T1000 (cell line): ENCODE measurements at places on chromosomes 16 and 17.
A peak's percentile ranks its signal among the peaks of the same experiment; 100 is the strongest.

- DNase-seq, result no peak
Measured at GRCh38 chr17:73410586-73411312, 98.9 kb upstream of the CDC42EP4 start.

- no peak for DNase-seq
Measured at GRCh38 chr16:82848013-82848412, 221.2 kb downstream of the CDH13 start.

DNA sequence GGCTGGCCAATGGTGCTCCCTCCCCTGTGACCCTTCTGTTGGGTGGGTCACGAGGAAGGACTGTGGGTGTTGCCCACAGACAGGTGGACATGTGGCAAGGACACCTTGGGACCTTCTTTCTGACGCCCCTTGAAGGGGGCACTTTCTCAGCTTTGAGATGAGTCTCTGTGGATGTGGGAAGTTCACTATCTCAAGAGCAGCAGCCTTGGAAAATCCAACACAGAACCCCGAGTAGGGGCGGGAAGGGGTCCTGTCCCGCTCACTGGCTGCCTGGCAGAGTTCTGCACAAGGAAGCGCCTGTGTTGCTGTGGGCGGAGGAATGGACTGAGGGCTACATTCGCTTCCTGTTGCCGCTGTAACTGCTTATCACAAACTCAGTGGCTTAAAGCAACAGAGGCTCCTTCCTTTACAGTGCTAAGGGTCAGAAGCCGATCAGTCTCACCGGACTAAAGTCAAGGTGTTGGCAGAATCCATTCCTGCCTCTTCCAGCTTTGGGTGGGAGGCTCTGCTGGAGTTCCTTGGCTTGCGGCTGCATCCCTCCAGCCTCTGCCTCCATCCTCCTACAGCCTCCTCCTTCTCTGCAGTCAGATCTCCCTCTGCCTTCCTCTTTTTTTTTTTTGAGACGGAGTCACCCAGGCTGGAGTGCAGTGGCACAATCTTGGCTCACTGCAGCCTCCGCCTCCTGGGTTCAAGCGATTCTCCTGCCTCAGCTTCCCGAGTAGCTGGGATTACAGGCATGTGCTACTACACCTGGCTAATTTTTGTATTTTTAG lies 305.2 kb downstream of the SEC14L1 start:
- no peak for DNase-seq

- no peak for DNase-seq
Measured at GRCh38 chr17:42971589-42971988, 7.3 kb upstream of the AARSD1 start.

- DNase-seq, result no peak
Measured at GRCh38 chr16:50400312-50400966, 31.7 kb upstream of the BRD7 start.

- no peak for DNase-seq
Measured at GRCh38 chr17:27985736-27986399, 56.6 kb upstream of the NLK start.

GRCh38 chr16:58019866-58020538 lies 5.6 kb upstream of the MMP15 start:
- no peak for DNase-seq

GRCh38 chr17:13728781-13729180 lies 127.1 kb upstream of the HS3ST3A1 start:
- no peak for DNase-seq

DNA sequence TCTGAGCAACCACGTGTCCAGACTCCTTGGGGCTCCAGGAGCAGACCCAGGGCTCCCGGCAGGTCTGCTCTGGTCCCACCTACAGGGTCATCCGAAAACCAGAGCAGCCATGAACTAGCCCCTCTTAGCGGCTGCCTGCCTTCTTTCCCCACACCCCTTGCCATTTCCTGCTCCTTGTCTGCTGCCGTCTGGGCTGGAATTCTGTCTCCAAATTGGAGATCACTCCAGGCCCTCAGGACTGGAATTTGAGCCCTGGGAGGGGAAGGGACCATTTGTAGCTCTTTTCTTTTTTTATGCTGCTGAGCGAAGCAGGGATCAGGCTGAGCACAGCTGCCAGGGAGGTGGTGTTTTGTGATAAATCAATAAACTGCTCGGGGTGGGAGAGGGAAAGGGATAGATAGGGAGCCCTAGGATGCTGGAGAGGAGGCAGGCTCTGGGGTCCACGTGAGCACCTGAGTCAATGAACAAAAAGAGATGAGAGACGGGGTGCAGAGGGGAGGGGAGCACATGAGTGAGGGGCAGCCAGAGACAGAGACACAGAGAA lies 257.5 kb downstream of the ENGASE start:
- DNase-seq, result no peak

GRCh38 chr16:30395155-30395991 lies at the start of gene ZNF48:
TSS of gene ZNF48 (plus strand) at chr16:30395420. CDS start at chr16:30395795, 375 bp downstream.
- DNase-seq, result peak; percentile 55

GRCh38 chr17:48503747-48504146 lies 27.1 kb downstream of the HOXB1 start:
- DNase-seq, result no peak

GRCh38 chr16:73000020-73000906 lies 47.7 kb downstream of the ZFHX3 start:
- DNase-seq, result no peak

GRCh38 chr16:87057951-87058560 lies 259.1 kb downstream of the C16orf95 start:
- no peak for DNase-seq

- DNase-seq, result no peak
Measured at GRCh38 chr16:14164916-14165662, 94.0 kb downstream of the MRTFB start.

GRCh38 chr16:69501956-69502745 lies 63.6 kb upstream of the NFAT5 start:
- no peak for DNase-seq

- DNase-seq, result no peak
Measured at GRCh38 chr17:55735731-55736405, 13.2 kb upstream of the TMEM100 start.

DNA sequence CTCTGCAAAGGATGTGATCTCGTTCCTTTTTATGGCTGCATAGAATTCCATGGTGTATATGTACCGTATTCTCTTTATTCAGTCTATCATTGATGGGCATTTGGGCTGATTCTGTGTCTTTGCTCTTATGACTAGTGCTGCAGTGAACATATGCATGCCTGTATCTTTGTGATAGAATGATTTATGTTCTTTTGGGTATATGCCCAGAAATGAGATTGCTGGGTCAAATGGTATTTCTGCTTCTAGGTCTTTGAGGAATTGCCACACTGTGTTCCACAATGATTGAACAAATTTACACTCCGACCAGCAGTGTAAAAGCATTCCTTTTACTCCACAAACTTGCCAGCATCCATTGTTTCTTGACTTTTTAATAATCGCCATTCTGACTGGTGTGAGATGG lies 60.2 kb upstream of the ADORA2B start:
- no peak for DNase-seq

GRCh38 chr17:30321314-30321713 lies 12.5 kb downstream of the TMIGD1 start:
- no peak for DNase-seq

- peak; percentile 27 for DNase-seq
Measured at GRCh38 chr17:48052956-48053757, 5.0 kb downstream of the NFE2L1 start.

DNA sequence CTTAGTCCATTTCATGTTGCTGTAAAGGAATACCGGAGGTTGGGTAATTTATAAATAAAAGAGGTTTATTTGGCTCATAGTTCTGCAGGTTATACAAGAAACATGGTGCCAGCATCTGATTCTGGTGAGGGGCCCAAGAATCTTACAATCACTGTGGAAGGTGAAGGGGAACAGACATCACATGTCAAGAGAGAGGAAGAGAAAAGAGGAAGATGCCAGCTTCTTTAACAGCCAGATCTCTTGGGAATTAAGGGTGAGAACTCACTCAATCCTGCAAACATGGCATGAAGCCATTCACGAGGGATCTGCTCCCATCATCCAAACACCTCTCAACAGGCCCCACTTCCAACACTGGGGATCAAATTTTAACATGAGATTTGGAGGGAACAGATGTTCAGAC lies 49.5 kb downstream of the BMERB1 start:
- DNase-seq, result no peak

- no peak for DNase-seq
Measured at GRCh38 chr16:53745753-53746266, 41.9 kb downstream of the FTO start.

DNA sequence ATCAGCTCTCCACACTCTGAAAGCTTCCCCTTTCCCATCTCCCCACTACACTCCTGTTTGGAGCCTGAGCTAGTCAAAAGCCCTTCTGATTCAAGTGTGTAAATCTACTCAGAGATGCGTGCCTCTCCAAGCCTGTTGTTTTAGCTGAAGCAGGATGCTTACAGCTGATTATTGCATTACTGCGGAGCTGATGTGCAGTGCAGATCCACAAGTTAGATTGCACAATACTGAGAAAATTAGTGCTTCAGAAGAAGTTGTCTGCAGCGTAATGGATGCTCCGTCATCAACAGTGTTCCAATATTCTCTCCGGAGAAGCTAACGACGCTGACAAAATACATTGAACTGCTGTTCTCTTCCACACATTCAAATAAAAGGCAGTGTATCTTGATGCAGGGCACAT lies 44.8 kb upstream of the NLRP1 start:
- no peak for DNase-seq

GRCh38 chr16:55367866-55368603 lies 44.0 kb downstream of the IRX6 start:
- no peak for DNase-seq
